Hindlimb muscle (tissue), 1 donor: ENCODE measurements at places on chromosomes 12 and 14.

GRCh38 chr14:32683679-32684078, 255.0 kb upstream of the NPAS3 start:
- DNase-seq = no peak

GRCh38 chr12:109567967-109568366, 5.3 kb downstream of the MMAB start:
- no peak for DNase-seq

DNA sequence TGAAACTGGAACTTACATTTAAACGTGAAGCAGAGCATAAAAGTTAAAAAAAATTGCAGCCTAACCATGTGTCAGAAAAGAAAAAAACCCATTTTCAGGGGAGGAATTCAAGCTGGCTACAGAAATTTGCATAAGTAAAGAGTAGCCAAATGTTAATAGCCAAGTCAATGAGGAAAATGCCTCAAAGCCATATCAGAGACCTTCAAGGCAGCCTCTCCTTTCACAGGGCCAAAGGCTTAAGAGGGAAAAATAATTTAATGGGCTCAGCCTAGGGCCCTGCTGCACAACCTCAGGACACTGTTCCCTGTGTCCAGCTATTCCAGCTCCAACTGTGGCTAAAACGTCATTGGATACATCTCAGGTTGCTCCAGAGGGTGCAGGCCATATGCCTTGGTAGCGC, 749.5 kb downstream of the FLRT2 start:
- no peak for DNase-seq

- peak; percentile 25 for DNase-seq
Observed at GRCh38 chr14:96126783-96127271, 77.8 kb upstream of the BDKRB2 start.

DNA sequence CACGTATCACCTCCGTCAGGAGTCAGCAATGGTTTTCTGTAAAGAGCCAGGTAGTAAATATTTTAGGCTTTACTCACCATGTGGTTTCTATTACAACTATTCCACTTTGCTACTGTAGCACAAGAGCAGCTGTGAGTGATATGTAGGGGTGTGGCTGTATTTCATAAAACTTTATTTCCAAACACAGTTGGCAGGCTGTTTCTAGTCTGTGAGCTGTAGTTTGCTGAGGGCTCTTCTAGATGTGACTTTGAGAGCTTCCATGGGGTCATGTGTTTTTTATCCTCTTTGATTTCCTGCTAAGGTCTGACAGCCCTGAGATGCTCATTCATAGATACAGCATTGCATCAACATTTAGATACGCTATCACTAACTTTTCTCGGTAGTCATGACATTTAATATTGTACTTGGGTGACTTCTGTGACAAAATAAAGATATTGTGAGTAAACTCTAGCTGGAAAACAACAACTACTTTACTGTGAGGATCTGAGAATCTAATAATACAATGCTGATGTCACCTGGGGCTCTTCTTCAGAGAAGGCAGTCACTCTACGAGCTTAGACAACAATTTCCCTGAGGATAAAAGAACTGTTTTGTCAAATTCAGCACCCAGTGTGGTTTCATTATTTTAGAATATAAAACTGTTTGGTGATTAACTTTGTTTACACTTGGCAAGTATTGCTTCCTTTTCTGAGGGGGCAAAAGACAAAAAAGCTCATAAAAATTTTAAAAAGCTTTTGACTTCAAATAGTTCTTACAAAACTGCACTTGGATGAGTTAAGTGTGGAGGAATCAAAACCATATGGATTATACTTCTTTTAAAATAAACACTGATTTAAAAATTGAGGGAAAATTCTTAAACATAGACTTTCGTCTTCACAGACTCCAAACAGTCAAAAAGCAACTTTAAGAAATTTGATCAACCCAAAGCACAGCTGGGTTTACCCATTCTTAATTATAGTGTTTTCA, 231.2 kb upstream of the DCN start:
- peak; percentile 9 for DNase-seq

DNA sequence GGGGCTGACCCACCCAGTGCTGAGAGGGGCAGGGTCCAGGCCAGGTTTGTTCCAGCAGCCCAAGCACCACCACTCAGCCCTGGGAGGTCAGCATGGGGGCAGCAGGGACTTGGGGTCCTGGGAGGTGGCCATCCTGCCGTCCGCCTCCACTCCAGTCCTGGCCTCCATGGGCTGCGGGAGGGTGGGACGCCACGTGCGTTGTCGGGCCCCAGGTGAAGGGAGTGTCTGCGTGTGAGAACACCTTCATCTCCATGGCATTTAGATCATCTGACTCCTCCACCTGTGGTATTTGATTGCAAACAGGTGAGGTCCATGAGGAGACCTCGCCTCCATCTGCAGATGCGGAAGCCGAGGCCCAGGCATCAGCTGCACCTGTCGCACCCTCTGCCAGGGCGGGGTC, 44.1 kb downstream of the FBRSL1 start:
- DNase-seq = no peak

- no peak for DNase-seq
Observed at GRCh38 chr12:19819231-19819630, 379.9 kb downstream of the AEBP2 start.

GRCh38 chr14:36217732-36218131, 41.2 kb upstream of the PTCSC3 start:
- DNase-seq = no peak

- DNase-seq = no peak
Observed at GRCh38 chr14:102510616-102511520, 1.3 kb upstream of the ANKRD9 start.

DNA sequence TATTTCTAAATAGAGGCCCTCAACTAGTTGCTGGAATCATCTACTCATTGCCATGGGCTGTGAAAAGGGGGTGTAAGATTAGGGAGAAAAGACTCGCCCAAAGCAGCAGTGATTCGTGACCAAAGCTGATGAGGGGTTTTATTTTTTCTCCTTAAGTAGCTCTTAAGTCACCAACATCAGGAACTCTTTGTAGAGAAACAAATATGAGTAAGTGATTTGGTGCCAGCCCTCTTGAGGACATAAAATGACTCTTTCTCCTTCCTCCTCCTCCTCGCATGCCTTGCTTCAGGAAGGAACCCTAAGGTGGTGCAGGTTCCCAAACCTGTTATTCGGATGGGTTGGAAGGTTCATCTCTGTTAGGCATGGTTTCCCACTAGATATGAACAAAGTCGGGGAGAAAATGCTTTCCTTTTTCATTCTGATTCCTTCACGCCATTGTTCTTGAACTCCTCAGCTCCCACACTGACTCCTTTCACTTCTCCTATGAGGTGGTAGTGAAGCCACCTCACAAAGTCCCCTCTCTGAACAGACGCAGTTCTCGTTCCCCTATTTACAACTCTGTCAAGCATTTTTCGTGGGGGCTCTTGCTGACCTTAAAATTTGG, 113.4 kb downstream of the ETV6 start:
- no peak for DNase-seq

DNA sequence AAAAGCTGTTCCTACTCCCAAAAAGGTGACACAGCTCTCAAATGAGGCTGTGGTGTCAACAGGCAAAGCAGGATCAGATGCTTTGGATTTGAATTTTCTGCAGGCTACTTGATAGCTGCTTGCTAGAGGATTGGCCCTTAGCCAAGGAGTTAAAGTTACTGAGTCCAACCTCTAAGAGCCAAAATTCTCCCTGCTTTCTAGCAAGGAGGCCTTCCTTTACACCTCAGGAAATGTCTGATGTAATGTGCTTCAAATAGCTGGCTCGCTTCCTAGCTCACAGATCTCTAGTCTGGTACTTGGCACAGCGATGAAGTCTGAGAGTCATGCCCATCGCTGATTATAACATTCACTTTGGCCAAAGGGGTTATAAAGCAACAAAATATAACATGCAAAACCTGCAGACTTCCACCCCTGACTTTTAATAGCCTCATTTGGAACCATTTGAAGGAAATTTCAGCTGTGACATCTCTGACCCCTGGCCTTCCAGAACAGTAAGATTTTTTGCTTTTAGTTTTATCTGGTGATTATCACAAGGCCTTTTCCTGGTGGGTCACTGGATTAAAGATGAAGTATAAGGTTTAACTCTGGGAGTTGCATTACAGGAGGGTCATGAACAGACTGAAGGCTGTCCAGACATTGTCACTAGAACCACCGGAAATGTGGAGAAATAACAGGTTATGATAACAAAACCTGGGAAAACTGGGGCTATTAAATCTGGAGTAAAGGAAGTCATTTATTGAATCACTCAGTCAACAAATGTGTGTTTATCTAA, 189.7 kb downstream of the EPS8 start:
- peak; percentile 59 for DNase-seq

GRCh38 chr12:21627924-21628323, 23.3 kb upstream of the GYS2 start:
- no peak for DNase-seq

GRCh38 chr12:121297435-121297991, 1.0 kb upstream of the CAMKK2 start:
- DNase-seq = peak; percentile 28

- no peak for DNase-seq
Observed at GRCh38 chr12:82781309-82781997, 94.7 kb downstream of the TMTC2 start.

DNA sequence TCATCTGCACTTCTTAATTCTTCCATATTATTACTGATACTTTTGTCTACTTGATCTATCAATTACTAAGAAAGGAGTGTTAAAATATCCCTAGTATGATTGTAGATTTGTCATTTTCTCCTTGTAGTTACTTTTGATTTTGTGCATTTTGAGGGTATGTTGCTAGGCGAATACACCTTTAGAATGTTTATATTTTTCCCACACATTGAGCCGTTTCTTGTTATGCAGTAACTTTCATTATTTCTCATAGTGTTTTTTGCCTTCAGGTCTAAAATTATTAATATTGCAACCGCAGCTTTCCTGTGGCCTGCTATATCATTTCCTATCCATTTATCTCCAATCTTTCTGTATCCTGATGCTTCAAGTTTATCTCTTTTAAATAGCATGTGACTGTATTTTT, 44.6 kb upstream of the C12orf42 start:
- no peak for DNase-seq

DNA sequence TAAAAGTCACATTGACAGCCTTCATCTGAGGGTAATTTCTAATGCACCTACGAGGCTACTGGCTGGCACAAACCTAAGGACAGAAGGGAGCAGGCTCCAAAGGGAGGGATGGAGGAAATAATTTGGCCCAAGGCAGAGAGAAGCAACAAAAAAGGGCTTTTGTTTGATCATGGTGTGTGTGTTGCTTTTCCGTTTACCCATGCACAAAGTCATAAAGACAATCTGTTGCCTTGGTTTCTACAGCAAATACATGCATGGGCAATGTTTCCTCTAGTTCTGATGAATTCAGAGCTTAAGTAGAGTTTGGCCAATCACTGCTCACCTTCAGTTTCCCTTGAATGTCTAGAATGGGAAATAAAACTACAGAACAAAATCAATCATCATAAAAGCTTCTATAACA, 262.5 kb upstream of the CAND1 start:
- DNase-seq = no peak

- no peak for DNase-seq
Observed at GRCh38 chr14:69683971-69684370, 72.6 kb downstream of the SUSD6 start.

GRCh38 chr14:23321572-23322547, 603 bp downstream of the PABPN1 start:
- peak; percentile 41 for DNase-seq

GRCh38 chr12:25825446-25825845, 133.0 kb upstream of the RASSF8 start:
- DNase-seq = peak; percentile 87

DNA sequence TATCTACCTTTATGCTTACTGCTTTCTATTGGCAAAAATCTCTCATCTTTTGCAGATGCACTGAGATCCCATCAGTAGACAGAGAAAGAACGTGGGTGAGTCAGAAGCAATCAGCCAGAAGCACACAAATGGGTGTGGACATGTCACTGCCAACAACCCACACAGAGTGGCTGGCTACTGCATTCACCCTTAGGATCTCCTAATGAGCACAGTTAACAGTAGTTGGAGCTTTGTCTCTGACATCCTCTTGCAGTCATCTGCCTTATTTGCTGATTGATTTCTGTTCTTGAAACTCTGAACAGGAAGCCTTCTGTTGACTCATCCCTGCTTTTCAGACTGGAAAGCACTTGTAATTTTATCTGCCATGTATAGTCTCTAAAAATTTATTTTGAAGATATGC, 117.2 kb downstream of the RGS6 start:
- no peak for DNase-seq

- peak; percentile 26 for DNase-seq
Observed at GRCh38 chr14:94390372-94391086, 2.1 kb upstream of the SERPINA1 start.

DNA sequence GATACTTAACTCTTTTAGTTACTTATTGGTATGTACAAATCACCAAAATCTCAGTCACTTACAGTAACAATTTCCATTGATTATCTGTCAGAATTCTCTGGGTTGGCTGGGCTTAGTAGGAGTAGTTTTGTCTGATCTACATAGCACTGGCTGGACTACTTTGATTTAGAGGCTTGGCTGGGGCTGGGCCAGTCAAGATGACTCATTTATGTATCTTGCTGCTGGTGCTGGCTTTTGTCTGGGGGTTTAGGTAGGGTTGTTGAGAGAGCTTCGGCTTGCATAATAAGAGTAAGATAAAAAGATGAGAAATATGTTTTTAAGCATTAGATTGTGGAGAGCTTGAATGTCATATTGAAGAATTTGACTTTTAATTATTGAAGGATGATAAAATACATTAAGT, 1093.7 kb downstream of the SLC6A15 start:
- no peak for DNase-seq

DNA sequence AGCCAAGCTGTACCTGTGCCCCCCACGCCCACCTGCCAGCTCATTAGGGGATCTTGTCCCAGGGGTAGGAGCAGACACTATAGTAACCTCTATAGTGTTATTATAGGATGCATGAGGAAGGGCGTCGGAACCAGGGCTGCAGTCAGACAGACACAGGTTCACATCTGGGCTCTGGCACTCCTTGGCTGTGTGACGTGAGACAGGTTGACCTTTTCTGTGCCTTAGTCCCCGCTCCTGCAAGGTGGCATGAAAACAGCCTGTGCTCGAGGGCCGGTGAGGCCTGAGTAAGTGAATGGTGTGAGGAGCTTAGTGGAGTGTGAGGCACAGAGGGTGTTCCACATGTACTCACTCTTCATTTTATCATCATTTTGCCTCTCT, 19.0 kb downstream of the ASB2 start:
- no peak for DNase-seq

DNA sequence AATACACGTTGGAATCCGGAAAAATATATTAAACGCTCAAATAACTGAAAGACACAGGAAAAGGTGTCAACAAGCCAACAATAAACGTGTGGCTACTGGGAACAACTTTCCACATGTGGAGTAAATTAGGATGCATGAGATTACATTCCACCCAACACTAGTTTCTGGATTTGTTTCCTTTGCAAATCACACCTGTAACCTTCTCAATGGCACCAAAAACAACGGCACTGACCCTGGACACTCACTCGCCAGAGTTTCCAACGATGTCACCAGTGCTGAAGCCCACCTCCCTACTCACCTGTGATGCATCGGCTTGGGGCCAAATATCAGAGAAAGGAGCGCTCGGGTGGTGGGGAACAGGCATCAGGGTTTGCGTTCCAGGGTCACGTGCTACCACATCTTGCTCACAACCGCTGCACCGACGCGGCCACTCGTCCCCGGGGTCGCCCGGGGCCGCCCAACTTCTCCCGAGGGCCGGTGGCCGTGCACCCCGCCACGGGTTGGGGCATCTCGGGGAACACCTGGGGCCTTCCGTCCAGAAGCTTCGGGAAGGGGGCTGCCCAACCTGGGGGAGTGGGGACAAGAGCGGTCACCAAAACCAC, 629 bp downstream of the PRDM4 start:
- DNase-seq = no peak
